ENCODE measurements at places on chromosomes 4 and X.
A peak's percentile ranks its signal among the peaks of the same experiment; 100 is the strongest.

GRCh38 chr4:156976147-156976546 is 4.5 kb upstream of the PDGFC start:
- DNase-seq, result no peak

GRCh38 chrX:130857207-130857606 is 45.8 kb downstream of the ENOX2 start:
- DNase-seq, result no peak

- no peak for DNase-seq
Observed at GRCh38 chr4:80921441-80921840, 109.1 kb upstream of the BMP3 start.

- DNase-seq, result peak; percentile 67
Observed at GRCh38 chrX:49172280-49172780, 632 bp downstream of the PLP2 start.

GRCh38 chr4:91092398-91092980 is 965.3 kb downstream of the CCSER1 start:
- DNase-seq, result no peak

DNA sequence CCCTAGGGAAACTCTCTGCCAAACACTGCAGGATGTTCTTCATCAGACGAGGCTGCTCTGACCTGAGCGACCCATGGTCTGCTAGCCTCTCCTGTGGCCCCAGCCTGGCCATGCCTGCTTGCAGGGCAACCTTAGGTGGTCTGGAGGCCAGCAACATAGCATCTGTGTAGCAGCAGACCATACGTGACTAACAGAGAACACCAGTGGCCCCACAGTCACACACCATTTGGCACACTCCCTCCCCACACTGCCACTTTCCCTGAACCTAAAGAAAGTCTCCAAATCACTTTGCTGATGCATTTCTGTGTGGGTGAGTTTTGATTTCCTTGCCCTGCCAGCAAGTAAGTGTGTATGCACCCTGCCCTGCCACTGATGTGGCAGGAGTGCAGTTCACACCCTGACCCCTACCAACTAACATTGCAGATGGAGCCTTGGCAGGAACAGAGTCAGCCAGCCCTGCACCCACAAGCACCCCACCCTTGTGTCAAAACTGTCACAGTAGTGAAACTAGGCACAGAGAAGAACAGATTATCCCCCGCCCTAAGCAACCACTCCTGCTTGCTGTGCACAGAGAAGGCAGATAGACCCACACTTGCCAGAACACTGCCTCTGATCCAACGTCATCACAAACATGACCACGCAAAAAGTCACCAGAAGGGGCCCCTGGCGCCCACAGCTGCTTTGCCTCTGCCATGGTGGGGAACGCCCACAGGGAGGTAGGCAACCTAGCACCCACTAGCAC is 249.1 kb downstream of the SPIN4 start:
- no peak for DNase-seq

- no peak for DNase-seq
Observed at GRCh38 chr4:25919676-25920075, 5.7 kb downstream of the SMIM20 start.

GRCh38 chr4:20217951-20218350 is 33.8 kb upstream of the SLIT2 start:
- no peak for DNase-seq

DNA sequence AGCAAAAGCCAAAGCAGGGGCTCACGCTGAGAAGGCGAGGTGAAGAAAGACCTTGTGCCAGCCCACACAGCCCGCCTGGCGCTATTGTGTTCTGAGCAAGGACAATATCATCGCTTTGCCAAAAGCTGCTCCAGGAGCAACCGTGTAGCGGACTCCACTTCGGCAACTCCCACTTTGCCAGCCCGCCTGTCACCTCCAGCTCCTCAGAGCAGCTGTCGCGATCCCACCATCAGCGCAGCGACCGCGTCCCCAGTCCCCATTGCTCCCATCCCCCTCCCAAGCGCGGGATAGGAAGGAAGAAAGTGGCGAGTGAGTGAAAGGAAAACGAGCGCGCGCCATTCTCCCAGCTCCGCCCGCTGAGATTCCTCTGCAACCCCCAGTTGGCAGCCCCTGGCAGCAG is 759 bp downstream of the ZC4H2 start:
- DNase-seq, result peak; percentile 0

DNA sequence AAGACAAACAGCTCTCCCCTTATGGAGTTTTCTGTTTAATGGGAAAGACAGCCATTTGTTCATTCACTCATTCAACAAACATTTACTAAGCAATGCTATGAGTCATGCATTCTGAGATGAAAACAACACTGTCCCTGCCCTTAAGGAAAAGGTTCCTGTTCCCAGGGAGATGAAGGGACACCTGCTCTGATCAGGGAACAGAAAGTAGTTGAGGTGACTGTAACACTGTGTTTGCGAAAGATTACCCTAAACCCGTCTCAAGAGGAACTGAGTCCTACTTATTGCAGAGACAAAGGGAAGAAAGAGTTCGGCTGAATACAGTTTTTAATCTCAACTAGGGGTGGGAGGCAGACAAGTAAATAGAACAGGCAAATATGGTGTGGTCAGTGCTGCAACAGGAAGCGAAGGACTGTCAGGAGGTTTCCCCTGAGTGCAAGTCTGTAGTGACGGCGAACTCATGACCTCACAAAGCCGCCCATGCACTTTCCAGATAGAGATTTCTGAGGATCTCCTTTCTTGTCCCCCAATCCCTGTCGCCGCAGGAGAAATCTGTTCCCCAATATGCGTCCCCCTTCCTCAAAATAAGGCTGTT is 712 bp downstream of the STX18 start:
- peak; percentile 13 for DNase-seq

DNA sequence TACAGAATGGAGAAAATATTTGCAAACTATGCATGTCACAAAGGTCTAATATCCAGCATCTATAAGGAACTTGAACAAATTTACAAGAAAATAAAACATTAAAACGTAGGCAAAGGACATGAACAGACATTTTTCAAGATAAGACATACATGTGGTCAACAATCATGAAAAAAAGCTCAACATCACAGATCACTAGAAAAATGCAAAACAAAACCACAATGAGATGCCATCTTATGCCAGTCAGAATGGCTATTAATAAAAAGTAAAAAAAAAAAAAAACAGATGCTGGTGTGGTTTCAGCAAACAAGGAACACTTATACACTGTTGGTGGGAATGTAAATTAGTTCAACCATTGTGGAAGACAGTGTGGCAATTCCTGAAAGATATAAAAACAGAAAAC is 75.8 kb upstream of the IL13RA2 start:
- DNase-seq, result no peak

DNA sequence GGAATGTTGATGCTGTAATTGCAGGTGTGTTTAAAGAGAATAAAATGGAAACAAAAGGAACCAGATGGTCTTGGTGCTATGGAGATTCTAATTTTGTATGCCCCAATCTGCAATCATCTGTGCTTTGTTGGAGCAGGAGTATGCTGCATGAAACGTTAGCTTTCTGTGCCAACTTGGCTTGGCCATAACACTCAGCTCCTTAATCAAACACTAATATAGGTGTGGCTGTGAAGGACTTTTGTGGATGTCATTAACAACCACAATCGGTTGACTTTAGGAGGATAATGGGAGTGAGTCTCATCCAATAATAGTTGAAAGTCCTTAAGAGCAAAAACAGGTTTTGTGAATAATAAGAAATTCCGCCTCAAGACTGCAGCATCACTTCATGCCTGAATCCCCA is 399.2 kb downstream of the NLGN4X start:
- no peak for DNase-seq
